ENCODE measurements at places on chromosomes 5 and 9.

GRCh38 chr9:122767817-122768216 lies 20.9 kb upstream of the OR5C1 start:
- DNase-seq = no peak

- no peak for DNase-seq
Measured at GRCh38 chr5:136203303-136203922, 10.5 kb upstream of the SMIM32 start.

GRCh38 chr5:60482301-60482700 lies 217.7 kb downstream of the DEPDC1B start:
- no peak for DNase-seq

DNA sequence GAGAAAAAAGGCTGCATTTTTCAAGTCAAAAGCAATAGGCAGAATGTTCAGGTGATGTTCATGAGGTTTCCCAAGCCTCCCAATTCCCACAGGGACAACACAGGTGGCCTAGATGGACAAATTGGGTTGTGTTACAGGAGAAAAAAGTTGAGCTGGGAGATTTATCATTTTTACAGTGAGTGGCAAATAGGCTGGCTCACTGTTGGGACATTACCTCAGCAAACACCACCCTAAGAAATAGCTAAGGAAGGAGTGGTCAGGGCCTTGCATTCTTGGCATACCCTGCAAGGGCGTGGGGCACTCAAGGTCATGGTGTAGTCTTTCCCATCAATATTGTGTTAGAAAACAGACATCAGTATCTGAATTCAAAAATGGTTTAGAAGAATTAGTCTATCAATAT lies 23.3 kb upstream of the CPLANE1 start:
- no peak for DNase-seq

DNA sequence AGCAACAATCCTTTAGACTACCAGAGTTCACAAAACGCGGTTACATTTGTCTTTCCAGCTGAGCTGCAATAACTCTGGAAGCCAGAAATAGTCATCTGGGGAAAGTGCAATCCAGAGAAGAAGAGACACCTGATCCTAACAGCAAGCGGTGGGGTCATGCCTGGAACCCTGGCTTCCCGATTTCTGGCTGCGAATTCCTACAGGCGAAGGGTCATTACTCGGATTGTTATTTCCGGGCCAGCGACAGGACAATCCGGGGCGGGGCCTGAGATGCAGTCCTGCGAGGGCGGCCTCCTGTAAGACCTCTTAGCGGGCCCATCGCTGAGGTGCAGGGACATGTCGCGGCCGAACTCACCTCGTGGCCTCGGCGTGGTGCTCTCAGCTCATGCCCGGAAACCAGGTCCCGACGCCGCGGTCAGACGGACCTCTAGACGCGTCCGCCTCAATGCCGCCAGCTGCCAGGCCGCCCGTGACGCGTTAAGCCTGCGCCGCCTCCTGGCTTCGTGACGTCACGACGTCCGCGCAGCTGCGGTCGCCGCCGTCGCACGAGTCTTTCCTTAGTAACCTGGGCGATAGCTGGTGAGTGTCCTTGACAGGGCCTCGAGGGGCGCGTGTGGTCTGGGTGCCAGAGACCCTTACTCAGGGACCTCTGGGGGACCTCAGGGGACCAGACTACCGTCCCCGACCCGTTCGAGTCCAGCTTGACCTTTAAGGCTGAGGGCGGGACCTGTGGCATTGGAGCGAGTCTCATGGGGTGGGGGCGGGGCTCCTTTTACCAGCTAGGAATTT lies at the start of the genes MRRF and RBM18:
MRRF (plus strand) TSS at position 523 of the 789 bp plus-strand sequence. CDS start 6,010 bp downstream, outside the sequence.
RBM18 (minus strand) TSS at position 481 of the 789 bp plus-strand sequence. CDS start 3,348 bp downstream, outside the sequence.
- DNase-seq = peak; percentile 80

DNA sequence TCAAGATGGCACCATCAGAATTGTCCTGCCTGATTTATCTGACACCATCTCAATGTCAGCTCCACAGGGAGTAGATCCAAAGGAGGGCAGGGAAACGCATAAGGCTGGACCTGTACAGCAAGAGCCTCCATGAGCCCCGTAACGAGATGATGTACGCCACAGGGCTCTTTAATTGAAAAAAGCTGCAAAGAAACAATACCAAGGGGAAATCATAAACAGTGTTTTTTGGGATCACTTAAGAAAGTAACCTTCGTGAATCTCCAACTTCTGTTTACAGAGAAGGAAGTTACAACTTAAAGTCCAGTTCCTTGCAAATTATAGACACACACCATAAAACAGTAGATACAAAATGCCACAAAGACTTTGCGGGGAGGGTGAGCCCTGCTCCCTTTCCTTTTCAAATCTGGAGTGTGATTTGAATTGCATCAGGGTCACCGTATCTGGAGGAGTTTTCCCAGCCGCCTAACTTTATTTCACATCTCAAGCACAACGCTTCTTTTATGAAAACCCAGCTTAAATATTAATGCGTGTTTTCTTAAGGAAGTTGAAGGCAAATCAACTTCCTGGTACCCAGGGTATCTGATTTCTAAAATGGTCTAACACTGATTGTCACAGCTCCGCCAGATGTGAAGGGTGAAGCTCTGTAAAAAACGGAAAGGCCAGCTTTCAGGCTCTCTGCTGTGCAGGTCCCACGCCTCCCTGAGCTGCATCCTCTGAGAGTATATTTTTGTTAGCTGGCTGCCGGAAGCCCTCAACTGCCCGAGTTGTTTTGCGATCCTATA lies 88.9 kb downstream of the EBF1 start:
- DNase-seq = peak; percentile 79

GRCh38 chr5:74361406-74362358 lies 278.8 kb downstream of the ENC1 start:
- DNase-seq = no peak

- no peak for DNase-seq
Measured at GRCh38 chr5:143676802-143677201, 135.2 kb upstream of the HMHB1 start.
